ENCODE measurements at places on chromosomes 3 and 15.

DNA sequence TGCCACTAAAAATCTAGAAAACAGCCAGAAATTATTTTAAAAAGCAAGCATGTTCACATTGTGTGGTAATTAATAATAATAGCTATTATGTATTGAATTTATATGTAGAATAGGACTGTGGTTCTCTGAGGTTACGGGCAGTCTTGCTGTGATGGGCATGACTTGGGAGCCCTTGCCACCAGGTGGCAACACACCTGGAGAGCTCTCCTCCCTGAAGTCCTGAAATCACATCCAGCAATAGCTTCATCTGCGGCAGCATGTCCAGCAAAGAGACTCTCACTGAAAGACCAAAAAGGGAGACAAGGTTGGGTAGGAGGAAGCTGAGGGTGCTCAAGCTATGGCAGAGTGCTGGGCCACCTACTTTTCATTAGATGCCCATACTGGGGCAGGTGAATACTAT, 206.8 kb upstream of the IL12A start:
- DNase-seq: no peak

- no peak for DNase-seq
These were observed 5.9 kb downstream of the LRRC28 start for GRCh38 chr15:99257107-99257750.

DNA sequence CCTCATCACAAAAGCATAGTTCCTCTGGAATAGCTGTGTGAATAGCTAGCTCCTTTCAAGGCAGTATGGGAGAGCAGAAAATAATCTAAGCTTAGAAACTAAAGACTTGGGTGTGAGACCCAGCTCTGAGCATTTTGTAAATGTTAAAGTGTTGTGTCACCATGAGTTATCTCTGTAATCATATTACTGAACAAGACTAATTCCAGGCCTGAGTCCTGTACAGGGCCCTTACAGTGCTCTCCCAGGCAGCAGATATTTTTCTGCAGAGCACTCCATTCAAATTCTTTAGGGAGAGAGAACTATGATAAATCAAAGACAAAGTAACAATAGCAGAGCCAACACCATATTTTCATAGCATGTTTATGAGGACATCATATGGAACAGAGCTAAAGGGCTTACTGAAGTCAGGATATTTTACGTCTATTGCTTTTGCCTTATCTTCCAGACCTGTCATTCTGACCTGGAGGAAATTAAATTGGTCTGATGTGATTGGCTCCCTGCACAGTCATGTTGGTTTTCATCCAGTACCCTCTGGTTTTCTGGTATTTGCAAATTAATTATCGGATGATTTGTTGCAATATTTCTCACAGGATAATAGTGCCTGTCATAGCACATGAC, 172.6 kb upstream of the PPP2R3A start:
- DNase-seq: no peak

GRCh38 chr15:54840621-54841398, 355.9 kb downstream of the RSL24D1 start:
- no peak for DNase-seq

- DNase-seq: no peak
These were observed 14.5 kb downstream of the H1-8 start for GRCh38 chr3:129557548-129557894.

DNA sequence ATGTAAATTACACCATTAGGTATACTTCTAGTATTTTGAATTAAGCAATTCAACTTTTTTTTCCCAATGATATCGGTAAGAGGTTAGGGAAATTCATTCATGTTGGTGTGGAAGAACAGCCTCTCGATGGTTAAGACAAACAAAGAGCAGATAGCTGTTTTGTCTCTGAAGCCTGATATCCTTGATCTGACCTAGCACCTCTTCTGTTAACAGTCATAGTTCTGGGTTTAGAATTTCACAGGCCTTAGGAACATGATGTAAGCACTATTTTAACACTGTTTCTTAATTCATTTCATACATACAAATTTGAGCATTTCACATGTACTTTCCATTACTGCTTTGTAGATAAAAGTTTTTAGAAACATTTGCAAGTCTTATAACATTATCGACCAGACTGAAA, 367.5 kb upstream of the ZNF385D start:
- DNase-seq: no peak

GRCh38 chr15:61974118-61974517, 86.1 kb downstream of the VPS13C start:
- DNase-seq: no peak

- no peak for DNase-seq
These were observed 45.6 kb upstream of the FSTL1 start for GRCh38 chr3:120496278-120497002.

DNA sequence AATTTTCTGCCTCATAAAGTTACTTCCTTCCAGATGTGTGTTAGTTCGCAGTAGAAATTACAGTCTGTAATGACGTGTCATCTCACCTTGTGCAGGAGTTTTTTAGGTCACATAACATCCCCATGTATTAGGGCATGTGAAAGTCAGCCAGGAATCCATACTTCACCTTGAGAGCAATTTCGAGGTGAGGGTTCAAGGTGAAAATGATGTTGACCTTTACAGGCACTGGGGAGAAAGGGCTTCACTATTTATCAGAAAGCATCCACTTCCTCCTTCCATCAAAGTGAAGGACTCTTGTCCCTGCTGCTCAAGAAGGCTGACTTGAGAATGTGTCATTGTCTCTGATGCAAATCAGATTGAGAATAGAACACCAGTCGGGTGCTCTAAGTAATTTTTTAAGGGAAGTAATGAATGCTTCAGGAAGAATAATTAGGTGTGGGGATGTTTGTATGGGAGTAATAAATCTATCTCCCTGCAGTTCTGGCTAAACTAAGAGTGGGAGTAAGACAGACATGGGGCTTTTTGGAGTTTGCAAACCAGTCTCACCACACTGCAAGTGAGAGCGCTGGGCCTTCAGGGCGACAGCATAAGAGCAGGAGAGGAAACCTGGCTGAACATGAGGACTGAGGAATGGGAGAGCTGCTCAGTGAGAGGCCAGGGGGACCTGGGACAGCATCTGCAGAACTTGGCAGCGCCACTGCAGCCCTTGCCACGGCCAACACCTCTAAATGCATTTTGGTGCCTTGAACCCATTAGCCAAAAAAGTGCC, 85.9 kb upstream of the IL12A start:
- no peak for DNase-seq

DNA sequence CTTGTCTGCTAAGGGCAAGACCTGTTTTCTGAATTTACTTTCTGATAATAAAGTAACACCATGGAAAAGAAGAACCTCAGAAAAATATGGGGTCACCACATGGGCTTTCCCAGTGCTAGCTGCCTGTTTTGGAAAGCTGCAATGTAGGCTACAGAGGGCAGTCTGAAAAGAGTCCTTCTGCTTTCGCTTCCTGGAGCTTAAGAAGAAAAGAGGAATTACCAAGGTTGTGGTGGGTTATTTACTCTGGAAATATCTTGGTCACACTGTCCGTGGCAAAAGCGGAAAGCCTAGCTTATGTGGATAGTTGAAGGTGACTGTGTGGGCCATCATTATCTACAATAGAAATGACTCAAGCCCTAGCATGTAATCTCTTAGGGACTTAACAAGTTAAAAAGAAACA, 31.7 kb upstream of the IP6K2 start:
- no peak for DNase-seq

DNA sequence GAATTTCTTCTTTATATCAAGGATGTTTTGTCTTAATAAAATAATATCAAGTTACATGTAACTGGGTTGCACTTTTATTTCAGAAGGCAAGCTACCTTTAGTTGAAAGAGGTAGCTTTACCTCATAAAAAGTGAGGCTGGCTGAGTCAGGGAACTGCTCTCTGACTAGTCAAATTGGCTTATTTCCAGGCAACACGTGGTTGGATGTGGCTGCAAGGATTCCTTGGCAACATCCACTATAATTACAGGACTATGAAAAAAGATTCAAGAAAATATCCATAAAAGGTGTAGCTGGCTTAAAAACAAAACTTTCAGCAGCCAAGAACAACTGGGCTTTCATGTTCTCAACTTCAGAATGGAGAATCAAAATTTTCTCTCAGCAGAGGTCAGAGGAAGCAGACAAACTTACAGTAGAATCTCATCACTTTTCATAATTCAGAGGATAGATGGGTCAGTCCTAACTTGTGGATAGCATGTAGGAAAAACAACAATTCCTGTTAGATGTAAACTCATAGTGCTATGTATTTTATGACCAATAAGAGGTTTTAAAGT, 779.1 kb downstream of the MECOM start:
- no peak for DNase-seq

GRCh38 chr3:180808823-180809575, 103.5 kb upstream of the FXR1 start:
- DNase-seq: no peak

GRCh38 chr3:77071364-77071763, 31.5 kb downstream of the ROBO2 start:
- no peak for DNase-seq

GRCh38 chr3:32401556-32402081, 10.0 kb downstream of the CMTM7 start:
- DNase-seq: peak; percentile 37

- DNase-seq: no peak
These were observed 480.7 kb upstream of the THBS1 start for GRCh38 chr15:39100106-39100660.

DNA sequence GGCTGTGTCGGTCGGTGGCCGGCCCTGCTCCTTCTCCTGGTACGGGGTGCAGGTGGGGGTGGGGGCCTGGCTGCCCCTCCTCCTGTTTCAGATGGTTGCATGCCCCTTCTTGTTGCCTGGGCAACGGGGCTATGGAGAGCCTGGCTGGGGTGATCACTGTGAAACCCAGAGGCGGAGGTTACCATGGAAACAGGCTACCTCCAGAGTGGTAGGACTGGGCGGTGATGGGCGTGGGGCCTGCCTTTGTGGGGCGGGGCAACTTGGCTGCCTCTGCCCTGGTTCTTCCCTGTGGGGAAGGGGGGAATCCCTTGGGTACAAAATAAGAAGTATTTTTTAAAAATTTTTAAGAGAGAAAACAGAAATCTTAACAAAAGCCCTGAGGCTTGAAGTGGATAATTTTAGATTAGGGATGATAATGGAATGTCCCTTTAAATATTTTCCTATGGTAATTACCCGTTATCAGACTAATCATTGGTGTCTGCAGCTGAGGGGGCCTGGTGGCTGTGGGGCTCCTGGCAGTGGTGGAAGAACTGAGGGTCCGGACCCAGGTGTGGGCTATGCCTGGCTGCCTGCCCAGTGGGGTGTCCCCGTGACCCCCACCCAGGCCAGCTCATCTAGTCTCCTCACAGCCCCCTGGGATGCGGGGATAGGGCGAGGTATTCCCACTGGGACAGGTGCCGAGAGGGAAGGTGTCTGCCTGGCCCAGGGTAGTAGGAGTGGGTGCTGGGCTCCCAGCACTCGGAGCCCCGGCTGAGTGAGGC, 32.5 kb downstream of the PLXNA1 start:
- DNase-seq: peak; percentile 64

DNA sequence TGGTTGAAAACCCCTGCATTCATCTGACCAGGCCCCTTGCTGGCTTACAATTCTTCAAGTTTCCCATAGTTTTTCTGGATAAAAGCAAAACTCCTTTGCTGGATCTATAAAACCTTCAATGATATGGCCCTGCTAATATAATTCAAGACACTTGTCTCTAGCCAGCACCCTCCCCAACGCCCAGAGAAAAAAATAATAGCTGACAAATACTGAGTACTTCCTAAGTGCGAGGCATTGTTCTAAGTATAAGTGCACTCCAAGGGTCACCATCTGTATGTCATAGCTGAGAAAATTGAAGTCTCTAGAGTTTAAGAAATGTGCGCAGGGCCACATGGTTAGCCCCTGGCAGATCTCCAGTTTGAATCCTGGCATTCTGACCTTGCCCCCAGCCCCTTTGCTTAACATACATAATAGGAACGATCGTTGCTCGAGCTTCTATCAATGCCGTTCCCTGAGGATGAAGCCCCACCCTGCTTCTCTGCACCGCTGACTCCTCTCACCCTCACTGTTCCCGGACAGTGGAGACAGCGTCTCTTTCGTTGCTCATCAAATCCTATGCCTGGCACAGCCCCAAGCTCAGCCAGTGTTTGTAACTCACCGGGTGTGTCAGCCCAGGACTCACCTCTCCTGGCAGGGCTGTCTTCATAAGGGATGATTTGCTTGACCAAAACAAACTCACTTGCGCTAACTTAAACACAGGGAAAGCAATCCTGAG, 377.1 kb upstream of the PROK2 start:
- no peak for DNase-seq

- peak; percentile 5 for DNase-seq
These were observed 49.4 kb downstream of the DPH6 start for GRCh38 chr15:35496585-35496984.

DNA sequence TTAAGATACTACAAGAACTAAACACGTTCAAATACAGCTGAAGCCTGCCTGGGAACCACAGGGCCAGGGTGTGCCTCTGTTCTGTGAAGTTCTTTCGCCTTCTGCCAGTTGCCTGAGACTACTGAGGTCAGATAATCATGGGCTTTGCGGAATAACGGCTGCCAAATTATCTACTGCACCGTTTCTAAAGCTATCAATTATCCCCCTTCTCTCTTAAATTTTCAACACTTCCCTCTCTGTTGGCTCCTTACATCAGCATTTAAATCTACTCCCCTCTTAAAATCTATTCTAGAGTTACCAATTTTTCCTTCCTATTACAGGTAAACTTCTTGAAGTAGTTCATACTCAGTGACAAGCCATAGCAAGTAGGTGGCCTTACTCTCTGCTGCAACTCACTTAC, 6.2 kb upstream of the NEO1 start:
- DNase-seq: no peak

All from GM12891 (cell line).